ENCODE measurements at places on chromosomes 6 and 20.

- DNase-seq, result no peak
These were observed 14.1 kb downstream of the ANKRD60 start for GRCh38 chr20:58214310-58214709.

- no peak for DNase-seq
These were observed 46.1 kb upstream of the UNC93A start for GRCh38 chr6:167244991-167245390.

DNA sequence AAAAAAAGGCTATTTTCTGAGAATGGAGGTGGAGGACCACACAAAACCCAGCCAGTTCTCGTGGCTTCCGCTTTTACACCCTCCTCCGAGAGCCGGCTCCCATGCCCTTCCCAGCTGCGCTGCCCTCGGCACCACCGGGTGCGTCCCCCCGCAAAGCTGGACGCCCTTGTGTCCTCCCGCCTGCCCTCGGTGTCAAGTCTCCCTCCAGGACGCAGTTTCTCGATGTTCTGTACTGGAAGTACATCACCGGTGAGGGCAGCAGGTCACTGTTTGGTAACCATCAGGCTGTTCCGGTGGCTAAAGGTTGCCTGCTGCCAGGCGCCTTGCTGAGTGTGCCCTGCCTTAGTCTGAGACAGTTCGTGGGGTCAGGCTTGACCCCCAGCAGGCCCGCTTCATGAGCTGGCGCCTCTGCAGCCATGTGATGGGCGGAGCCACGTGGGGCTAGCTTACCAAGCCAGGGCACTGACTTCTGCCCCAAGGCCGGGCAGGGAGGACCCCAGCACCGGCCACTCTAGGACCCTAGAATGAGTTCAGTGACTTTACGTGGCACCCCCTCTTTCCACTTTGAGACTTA is 34.6 kb downstream of the RREB1 start:
- DNase-seq, result no peak

GRCh38 chr20:1394686-1395085 is 1.8 kb upstream of the FKBP1A start:
- DNase-seq, result no peak

GRCh38 chr20:60131375-60131774 is 173.2 kb downstream of the CDH26 start:
- no peak for DNase-seq

Data from NK-92 treated with Interleukin-12 subunit alpha and Interleukin-12 subunit beta, amount 100 ng/mL, for 24 hours (cell line).